SHP77 treated with DMSO at 0.1 percent for 48 hours (cell line): ENCODE measurements at places on chromosomes 3 and 15.

GRCh38 chr15:80418892-80419537 is 14.8 kb downstream of the ARNT2 start:
- peak; percentile 37 for DNase-seq

- DNase-seq, result no peak
Observed at GRCh38 chr3:30245858-30246622, 360.4 kb upstream of the TGFBR2 start.

GRCh38 chr3:167466966-167467365 is 6.9 kb downstream of the SERPINI2 start:
- no peak for DNase-seq

DNA sequence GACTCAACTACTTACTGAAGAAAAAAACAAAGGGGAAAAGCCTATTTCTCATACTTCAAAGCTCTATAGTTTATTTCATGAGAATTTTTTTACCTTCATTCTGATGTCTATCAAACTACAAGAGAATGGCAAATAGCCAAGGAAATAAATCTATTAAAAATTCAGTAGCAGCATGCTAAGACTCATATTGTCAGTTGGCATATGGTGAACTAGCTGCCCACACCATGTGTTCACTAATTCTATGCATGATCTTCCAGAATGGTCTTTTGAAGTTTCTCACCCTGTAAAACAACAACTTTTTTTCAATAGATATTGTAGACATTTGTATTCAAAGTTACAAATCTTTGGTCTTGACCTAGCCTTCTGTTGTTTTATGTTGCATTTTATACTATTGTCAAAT is 386.2 kb downstream of the RSL24D1 start:
- DNase-seq, result no peak

GRCh38 chr15:88637436-88637835 is 1.4 kb upstream of the ISG20 start:
- no peak for DNase-seq

- no peak for DNase-seq
Observed at GRCh38 chr15:56992725-56993124, 74.3 kb downstream of the TCF12 start.

- no peak for DNase-seq
Observed at GRCh38 chr3:104933972-104934371, 432.7 kb upstream of the ALCAM start.

- DNase-seq, result no peak
Observed at GRCh38 chr3:112633191-112633590, 7.8 kb downstream of the CCDC80 start.

GRCh38 chr3:23085261-23085660 is 117.9 kb upstream of the UBE2E2 start:
- DNase-seq, result no peak

GRCh38 chr3:121871430-121871829 is 22.8 kb upstream of the SLC15A2 start:
- no peak for DNase-seq

GRCh38 chr3:58176827-58177489 is 33.8 kb downstream of the DNASE1L3 start:
- no peak for DNase-seq

DNA sequence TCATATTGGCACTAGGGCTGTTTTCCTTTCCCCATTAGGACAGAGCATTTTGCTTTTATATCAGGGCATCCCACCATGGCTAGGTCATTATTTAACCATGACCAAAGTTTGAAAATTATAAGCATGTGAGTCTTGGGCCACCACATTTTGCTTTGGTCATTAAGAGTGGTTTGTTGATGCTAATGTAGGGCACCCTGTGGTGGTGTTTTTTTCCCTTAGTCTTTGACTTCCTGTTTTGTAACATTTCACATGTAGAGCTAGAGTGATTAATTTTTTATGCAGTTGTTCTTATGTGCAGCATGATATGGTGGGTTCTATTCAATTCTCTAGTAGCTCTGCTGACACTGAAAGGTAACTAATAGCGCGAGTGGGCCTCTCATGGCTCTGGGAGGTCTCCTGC is 249.6 kb upstream of the ROBO1 start:
- no peak for DNase-seq

DNA sequence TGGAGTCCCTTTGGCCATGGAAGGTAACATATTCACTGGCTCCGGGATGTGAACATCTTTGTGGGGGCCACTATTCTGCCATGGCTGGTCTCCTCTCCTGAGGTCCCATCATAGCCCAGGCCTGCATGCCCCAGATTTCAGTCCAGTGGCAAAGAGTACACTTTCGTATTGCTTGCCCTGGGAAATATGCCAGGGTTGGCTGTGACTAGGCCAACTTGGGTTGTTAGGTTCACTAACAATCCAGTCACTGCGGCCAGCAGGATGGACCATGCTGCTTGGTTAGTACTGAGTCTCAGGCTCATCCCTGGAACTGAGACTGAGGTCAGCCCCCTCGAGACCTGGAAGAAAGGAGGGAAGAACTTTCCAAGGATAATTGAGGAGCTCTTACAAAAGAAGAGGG is 9.8 kb upstream of the EEFSEC start:
- DNase-seq, result no peak

DNA sequence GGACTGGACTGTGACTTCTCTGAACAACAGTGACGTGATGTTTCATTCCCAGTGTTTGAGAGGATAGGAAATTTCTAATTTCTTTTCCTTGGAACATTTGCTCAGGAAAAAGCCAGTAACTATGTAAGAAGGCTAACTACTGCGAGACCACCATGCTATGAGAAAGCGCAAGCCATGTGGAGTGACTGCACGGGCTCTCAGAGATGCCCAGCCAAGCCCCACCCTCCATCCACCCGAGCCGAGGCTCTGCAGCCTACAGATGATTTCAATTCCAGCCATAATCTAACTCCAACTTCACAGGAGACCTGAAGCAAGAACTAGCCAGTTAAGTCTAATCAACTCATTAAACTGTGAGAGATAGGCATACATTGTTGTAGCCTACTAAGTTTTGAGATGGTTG is 124.3 kb downstream of the GREM1 start:
- DNase-seq, result no peak

- no peak for DNase-seq
Observed at GRCh38 chr3:105876780-105877327, 8.0 kb upstream of the CBLB start.

DNA sequence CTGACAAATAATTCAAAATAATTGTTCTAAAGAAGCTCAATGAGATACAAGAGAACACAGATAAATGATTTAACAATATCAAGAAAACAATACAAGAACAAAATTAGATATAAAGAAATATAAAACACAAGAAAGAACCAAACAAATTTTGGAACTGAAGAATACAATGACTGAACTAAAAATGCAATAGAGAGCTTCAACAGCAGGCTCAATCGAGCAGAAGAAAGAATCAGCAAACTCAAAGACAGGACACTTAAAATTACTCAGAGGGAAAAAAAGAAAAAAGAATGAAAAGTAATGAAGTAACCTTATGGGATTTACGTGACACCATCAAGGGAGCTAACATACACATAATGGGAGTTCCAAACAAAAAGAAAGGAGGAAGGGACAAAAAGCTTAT is 32.1 kb downstream of the CCDC54 start:
- DNase-seq, result no peak

- no peak for DNase-seq
Observed at GRCh38 chr3:169879845-169880575, 10.3 kb upstream of the LRRC31 start.

- no peak for DNase-seq
Observed at GRCh38 chr3:134018406-134018805, 11.3 kb downstream of the SLCO2A1 start.

- DNase-seq, result no peak
Observed at GRCh38 chr3:134161898-134162615, 88.6 kb downstream of the RYK start.

- no peak for DNase-seq
Observed at GRCh38 chr15:93524432-93524831, 435.4 kb upstream of the RGMA start.

- DNase-seq, result no peak
Observed at GRCh38 chr3:81216192-81216591, 545.3 kb downstream of the GBE1 start.

GRCh38 chr3:170760174-170760526 is 109.8 kb downstream of the RPL22L1 start:
- no peak for DNase-seq

DNA sequence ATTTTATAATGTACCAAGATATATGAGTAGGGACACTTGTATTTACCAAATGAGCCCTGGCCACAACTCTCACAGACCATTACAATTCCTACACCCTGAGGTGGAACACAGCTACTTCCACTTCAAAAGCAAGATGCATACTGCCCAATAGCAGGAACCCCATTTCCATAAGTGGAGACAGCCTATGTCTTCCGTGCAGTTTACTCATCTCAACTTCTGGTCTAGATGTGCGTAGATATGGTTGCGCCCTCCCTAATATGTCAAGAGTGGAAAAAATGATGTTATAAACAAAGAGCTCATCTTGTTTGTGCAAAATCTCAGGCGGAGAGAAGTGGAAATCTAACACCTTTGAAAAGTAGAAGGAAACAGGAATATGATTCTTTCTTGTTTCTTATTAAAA is 44.6 kb downstream of the RAB27A start:
- DNase-seq, result no peak
